ENCODE measurements at places on chromosomes 13 and 19.

GRCh38 chr13:80215368-80215767 lies 125.6 kb downstream of the SPRY2 start:
- DNase-seq: no peak

DNA sequence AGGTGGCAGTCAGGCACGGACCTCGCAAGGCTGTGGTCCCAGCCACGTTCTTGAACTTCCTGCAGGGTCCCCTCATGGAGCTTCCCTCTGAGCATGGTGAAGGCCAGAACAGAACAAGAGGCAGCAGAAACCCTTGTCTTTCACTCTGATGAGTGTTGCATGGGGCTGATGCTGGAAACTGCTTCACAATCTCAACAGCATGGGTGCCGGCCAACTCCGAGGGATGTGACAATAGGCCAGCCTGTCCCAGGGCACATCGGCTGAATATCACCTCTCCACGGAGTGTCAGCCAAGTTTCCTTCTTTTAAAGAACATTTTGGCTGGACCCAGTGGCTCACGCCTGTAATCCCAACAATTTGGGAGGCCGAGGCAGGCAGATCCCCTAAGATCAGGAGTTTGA lies 173.9 kb downstream of the FOXO1 start:
- DNase-seq: no peak

DNA sequence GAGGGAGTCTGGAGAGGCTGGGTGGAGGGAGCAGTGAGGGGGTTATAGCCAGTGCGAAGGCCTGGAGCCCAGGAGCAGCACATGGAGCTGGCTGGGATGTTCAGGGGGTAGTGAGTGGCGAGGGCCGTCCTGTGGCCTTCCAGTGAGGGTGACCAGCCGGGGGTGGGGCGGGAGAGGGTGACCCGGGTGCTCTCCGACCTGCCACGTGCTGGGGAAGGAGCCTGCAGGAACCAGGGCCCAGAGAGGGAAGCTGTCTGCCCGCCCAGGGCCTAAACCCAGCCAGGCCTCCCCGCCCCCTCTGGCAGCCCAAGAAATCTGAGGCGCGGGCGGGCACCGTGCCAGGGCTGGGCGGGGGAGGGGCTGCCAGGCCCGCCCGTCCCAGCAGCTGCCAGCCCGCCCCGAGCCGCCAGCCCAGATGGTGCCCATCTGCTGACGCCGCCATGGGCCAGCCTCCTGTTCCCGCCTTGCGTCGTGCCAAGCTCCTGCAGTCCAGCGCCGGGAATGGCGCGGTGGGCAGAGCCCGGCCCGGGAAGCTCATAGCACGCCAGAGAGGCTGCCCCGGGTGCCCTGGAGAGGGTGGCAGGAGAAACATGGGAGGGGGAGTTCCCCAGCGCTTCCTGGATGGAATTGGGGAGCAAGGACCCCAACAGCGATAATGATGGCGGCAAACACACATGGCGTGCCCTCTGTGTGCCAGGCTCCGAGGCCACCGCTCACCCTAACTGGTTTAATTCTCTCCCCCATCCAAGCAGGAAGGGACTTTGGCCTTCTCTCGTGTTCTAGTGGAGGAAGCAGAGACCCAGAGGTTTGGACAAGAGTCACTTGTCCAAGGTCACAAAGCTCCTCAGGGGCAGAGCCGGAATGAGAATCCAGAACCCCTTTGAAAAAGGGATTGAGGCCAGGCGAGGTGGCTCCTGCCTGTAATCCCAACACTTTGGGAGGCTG lies 21.5 kb downstream of the NFIC start:
- no peak for DNase-seq

- no peak for DNase-seq
These were observed 736 bp downstream of the SMAD9 start for GRCh38 chr13:36919171-36919832.

DNA sequence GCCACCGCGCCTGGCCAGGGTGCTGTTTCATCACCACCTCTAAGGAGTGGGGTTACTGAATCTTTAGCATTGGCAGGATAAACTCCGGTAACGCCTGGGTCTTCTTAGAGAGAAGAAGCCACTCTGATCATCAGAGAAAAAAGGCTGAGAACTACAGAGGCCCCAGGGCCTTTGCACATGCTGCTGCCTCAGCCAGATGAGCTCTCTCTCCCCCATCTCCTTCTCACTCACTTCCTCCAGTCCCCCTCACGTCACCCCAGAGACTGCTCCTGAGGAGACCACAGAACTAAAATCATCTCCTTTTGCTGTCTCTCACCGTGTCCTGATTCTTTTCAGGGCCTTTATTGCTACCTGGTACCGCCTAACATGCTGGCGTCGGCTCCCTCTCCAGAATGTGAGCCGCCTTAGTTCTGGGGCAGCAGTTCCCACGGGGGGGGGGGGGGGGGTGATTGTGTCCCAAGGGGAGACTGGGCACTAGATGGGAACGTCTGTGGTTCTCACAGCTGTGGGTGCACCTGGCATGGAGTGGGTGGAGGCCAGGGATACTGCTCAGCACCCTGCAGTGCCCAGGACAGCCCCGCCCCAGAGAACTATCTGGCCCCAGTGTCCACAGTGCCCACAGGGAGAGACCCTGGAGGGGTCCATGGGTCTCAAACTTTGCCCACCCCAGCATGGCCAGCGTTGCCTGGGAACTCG lies 5.1 kb upstream of the DIRAS1 start:
- no peak for DNase-seq

DNA sequence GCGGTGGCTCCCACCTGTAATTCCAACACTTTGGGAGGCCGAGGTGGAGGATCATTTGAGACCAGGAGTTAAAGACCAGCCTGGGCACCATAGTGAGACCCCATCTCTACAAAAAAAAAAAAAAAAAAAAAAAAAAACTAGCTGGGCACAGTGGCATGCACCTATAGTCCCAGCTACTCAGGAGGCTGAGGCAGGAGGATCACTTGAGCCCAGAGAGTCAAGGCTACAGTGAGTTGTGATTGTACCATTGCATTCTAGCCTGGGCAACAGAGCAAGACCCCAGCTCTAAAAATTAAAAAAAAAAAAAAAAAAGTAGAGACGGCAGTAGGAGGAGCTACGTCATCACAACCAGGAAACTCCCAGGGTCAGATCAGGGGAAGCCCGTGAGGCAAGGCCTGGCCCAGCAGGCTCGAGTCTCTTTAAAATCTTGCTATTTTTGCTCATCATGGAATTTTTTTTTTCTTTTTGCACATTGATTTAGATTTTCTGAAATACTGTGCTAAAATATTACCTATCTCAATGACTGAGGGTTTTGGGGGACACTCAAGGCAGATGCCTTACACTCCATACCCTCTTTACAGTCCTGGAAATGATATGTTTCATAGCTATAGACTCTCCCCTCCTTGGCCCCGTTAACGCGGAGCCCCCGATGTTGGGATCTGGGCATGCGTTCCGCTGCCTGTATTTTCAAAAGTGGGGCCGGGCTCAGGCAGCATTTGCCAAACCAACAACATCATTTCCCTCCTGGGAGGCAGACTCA lies 44.4 kb upstream of the USE1 start:
- no peak for DNase-seq

DNA sequence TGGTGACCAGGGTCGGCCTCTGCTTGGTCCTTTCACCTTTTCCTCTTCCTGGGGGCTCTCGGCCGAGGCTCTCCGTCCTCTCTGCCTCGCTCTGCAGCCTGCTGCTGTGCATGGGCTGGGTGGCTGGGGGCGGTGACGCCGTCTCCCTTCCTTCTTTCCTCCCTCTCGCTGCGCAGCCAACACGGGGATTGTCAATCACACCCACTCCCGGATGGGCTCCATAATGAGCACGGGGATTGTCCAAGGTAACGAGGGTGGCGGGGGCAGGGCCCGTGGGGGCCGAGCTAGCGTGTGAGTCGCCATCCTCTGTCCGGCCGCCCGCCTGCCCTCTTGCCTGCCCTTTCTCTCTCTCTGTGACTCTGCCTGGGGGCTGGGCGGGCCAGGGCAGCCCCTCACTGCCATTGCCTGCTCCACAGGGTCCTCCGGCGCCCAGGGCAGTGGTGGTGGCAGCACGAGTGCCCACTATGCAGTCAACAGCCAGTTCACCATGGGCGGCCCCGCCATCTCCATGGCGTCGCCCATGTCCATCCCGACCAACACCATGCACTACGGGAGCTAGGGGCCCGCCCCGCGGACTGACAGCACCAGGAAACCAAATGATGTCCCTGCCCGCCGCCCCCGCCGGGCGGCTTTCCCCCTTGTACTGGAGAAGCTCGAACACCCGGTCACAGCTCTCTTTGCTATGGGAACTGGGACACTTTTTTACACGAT lies 7.1 kb downstream of the YIPF2 start:
- no peak for DNase-seq

DNA sequence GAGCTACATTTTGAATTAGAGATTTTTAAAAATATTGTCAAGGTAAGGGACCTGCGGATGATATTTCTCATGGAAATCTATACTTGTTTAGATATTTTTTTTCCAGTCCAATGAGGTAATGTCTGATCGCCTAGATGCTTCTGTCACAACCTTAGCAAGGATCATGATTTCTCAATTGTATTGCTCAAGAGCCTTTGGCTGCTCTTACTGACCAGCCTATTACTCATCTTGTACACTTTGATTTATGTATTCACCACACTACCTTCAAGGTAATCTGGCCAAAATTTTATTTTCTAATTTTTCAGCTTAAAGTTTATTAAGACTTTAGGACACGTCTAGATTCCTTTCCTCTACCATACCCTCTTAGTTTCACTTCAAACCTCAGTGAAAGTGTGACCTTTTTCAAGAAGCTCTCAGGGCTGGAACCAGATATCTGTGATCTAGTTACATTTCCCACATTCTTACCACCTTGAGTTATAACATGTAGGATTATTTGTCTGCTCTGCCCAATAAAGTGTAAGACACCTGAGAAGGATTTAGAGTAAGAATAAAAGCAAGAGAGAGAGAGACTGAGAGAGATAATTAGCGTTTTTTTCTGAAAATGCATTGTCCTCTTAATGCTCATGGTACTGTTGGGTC lies 197.1 kb downstream of the ITGBL1 start:
- DNase-seq: no peak

GRCh38 chr13:102376318-102376717 lies 25.5 kb downstream of the FGF14 start:
- DNase-seq: no peak

- DNase-seq: no peak
These were observed 45.9 kb downstream of the PCDH9 start for GRCh38 chr13:67184247-67184646.

GRCh38 chr13:63110466-63110865 lies 1694.8 kb upstream of the PCDH20 start:
- no peak for DNase-seq

DNA sequence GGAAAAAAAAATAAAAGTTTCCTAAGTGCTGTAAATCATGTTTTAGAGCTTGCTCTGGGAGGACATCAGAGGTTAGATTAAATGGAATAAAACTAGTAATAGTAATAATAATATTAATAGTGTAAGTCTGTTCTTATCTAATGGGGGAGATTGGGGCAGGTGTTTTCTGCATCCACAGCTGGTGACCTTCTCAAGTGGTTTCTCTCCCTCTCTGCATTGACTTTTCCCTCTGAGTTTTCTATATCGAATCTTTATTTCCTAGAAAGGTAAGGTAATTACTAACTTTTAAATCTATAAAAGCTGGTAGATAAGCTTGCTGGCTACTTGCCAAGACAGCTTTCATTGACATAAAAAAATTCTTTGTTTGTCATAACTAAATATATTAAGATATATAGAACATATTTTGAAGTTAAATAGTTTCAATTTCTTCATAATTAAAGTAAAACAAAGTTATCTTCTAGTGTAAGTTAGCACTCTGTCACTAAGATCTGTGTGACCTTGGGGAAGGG lies 49.6 kb upstream of the DIAPH3 start:
- no peak for DNase-seq

- no peak for DNase-seq
These were observed 20.5 kb upstream of the CNMD start for GRCh38 chr13:52760077-52760476.

- no peak for DNase-seq
These were observed 4.1 kb downstream of the CCDC169 start for GRCh38 chr13:36293497-36293896.

DNA sequence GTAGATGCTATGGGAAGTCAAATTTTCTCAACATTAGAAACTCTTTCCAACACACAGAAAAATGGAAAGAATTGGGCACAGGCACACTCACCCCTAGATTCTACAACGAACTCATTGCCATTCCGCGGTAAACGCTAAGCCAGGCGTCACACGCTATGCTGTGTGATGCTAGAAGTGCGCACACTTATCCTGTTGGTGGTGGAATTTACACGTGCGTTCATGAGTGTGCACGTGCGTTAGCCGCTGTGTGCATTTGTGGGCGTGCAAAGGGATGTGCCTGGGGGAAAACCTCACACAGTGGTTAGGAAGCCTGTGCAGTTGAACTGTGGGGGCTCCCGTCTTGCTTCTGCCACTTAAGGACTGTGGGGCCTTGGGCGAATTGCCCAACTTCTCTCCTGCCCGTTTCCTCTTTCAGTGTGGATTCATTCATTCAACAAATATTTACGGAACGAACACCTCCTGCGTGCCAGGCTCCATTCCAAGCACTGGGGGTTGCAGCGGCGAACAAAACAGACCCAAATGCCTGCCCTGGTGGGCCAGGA lies 7.7 kb downstream of the NFILZ start:
- DNase-seq: no peak

DNA sequence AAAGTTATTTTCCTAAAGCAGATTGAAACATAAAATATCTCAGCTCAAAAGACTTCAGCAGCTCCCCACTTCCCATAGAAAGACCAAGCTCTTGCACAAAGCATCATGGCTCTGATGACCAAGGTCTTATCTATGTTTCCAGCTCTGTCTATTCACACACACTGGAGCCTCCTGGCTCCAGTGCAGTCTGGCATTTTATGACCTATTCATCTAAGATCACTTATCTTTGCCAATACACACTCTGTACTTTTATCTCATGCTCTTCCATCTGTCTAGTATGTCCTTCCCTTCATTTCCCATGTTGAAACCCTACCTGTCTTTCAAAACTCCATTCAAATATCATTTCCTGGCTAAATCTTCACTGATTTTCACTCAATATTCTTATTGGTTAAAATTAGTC lies 74.4 kb downstream of the FGF9 start:
- DNase-seq: no peak
